ENCODE measurements at places on chromosomes 1 and 21.
A peak's percentile ranks its signal among the peaks of the same experiment; 100 is the strongest.

DNA sequence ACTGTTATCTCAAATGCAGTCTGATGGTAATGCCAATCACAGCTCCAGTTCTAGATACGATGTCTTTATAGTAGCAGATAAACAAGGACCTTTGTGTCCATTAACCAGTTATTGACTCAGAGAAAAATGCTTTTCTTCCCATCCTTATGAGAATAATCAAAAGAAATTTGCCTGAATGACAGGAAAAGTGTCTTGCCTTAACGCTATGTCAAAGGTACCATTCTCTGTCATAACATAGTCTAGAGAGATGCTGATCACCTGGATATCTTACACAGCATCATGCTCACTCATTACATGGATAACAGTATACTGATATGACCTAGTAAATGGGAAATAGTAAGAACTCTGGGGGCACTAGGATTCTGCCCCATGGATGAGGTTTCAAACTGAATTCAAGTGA, 151.7 kb upstream of the NEGR1 start:
- no peak for DNase-seq

DNA sequence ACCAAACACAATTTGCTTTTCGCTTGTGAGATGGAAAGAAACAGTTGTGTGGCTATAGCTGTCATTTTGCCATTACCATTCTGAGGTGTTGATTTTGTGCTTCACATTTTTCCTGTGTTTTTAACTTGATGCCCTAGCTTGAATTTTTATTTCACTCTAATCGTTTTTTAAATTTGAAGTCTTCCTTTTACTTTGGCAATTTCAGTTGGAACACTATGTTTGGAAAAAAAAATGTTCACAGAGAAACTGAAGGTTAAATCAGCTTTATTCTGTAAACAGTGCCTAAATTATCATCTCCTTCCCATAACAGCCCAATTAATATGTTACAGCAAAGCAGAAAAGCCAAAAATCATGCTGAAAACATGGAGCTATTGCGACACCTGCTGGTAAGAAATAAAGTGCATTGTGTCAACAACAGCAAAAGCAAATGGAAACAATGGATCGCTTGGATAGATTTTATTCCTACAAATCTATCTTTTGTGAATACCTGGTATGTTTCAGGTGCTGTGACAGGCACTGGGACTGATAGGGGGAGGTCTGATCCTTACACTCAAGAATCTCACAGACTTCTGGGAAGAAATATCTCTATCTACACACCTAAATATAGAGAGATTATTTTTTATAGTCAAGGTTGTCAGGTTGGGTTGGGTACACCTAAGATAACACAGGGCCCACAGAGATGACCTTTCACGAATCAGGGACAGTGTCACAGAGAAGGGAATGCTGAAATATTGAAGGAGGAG, 16.2 kb upstream of the ERICH3 start:
- DNase-seq = no peak

- DNase-seq = peak; percentile 88
These were observed 35.6 kb upstream of the WASF2 start for GRCh38 chr1:27525296-27526272.

- DNase-seq = no peak
These were observed 308.8 kb downstream of the HHIPL2 start for GRCh38 chr1:222239130-222239529.

- DNase-seq = no peak
These were observed 110.2 kb downstream of the NAV1 start for GRCh38 chr1:201648907-201649721.

- DNase-seq = peak; percentile 94
These were observed at the start of gene DEGS1 for GRCh38 chr1:224182866-224183590. Gene DEGS1 (plus strand): TSS chr1:224183240. CDS start chr1:224183337, 97 bp downstream.

GRCh38 chr1:32702599-32703478, at the start of gene SYNC:
Gene SYNC (minus strand): TSS chr1:32702770. CDS start chr1:32702660, 110 bp downstream.
- peak; percentile 68 for DNase-seq

- no peak for DNase-seq
These were observed 25.0 kb downstream of the SLC37A1 start for GRCh38 chr21:42538479-42539275.
